Astrocyte of the spinal cord (primary cell): ENCODE measurements at places on chromosomes 7 and 10.

GRCh38 chr7:119572132-119572531 lies 700.8 kb upstream of the KCND2 start:
- DNase-seq, result no peak

GRCh38 chr7:41931263-41931646 lies 228.4 kb upstream of the INHBA start:
- no peak for DNase-seq

- DNase-seq, result no peak
Observed at GRCh38 chr10:31708474-31708873, 220.2 kb downstream of the ARHGAP12 start.

- DNase-seq, result no peak
Observed at GRCh38 chr7:106071999-106072714, 40.0 kb downstream of the SYPL1 start.

GRCh38 chr7:72337390-72338167 lies 74.6 kb downstream of the CALN1 start:
- DNase-seq, result no peak

GRCh38 chr7:92343714-92344113 lies 97.9 kb downstream of the ANKIB1 start:
- DNase-seq, result no peak

DNA sequence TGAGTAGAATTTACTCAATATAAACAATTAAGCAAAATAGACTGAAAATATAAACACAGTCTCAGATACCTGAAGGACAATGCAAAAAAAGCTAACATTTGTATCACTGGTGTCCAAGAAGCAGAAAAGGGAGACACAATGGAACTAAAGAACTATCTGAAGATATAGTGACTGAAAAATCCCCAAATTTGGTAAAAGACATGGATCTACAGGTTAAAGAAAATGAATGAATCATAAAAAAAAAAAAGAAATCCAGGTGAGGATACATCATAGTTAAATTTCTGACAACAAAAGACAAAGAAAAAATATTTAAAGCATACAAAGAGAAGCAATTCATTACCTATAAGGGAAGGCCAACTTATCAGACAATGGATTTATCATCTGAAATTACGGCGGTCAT lies 114.7 kb upstream of the PPP1R3A start:
- no peak for DNase-seq

DNA sequence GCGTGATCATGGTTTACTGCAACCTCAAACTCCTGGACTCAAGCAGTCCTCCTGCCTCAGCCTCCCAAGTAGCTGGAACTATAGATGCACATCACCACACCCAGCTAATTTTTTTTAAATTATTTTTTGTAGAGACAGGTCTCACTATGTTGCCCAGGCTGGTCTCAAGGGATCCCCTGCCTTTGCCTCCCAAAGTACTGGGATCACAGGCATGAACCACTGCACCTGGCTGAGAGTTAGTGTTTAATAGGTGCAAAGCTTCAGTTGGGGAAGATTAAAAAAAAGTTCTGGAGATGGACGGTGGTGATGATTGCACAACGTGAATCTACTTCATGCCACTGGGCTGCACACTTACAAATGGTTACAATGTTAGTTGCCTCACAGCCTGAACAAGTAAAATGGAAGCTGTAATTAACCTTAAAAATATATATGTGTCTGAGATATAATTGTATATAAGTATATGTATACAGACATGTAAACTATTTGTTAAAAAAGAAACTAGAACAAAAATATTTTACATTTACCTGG lies 106.4 kb upstream of the ZNF438 start:
- DNase-seq, result no peak

DNA sequence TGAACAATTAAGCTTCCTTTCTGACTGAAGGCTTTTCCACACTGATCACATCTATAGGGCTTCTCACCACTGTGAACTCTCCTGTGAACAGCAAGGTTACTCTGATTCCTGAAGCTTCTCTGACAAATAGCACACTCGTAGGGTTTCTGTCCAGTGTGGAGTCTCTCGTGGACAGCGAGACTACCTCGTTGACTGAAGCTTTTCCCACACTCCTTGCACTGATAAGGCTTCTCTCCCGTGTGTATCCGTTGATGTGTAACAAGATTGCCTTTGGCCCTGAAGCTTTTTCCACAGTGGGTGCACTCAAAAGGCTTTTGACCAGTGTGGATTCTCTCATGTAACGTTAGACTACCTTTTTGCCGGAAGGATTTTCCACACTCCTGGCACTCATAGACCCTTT lies 4.4 kb downstream of the ZNF32 start:
- no peak for DNase-seq

- DNase-seq, result peak; percentile 65
Observed at GRCh38 chr7:129739427-129739826, 127.9 kb downstream of the NRF1 start.

GRCh38 chr7:43960933-43961332 lies 34.7 kb downstream of the UBE2D4 start:
- DNase-seq, result no peak

- peak; percentile 19 for DNase-seq
Observed at GRCh38 chr7:86914551-86914950, 144.9 kb downstream of the ELAPOR2 start.

GRCh38 chr7:16023503-16023902 lies 337.0 kb upstream of the MEOX2 start:
- no peak for DNase-seq

- peak; percentile 58 for DNase-seq
Observed at GRCh38 chr10:96416643-96417042, 57.8 kb upstream of the OPALIN start.

GRCh38 chr7:15176089-15176488 lies 273.5 kb upstream of the DGKB start:
- no peak for DNase-seq

DNA sequence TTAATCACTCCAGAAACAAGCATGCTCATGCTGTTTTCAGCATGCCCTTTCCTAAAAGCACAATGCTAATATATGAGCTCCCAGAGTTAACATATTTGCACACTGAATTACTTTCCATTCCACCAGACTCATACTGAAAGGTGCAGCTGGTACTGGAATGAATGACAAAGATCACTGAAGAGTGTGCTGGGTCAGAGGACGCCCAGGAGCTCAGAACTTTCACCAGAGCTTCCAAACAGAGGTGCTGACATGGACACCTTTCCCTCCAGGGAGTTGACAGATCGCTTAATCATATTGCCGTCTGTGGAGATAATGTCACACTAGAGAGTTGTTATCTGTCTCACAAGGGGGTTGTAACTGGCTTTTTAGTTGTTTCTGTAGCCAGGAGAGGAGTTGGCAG lies 292.9 kb downstream of the LHFPL3 start:
- no peak for DNase-seq

DNA sequence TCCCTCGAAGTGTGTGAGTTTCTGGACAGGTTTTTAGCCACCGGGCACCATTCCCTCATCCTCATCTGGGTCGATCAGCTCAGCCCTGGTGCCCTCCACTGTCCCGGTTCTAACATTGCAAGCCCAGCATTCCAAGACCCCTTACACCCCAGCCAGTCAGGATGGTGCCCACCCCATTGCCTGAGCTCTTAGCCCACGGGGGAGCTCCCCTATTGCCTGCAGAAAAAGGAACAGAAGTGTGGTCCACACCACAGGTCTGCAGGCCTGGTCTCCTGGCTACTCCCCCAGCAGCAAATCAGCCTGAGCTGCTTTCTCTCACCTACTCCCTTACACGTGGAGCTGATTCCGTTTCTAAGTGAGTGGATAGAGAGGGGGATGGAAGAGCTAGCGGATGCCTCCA lies 4.8 kb downstream of the CALML5 start:
- DNase-seq, result no peak

DNA sequence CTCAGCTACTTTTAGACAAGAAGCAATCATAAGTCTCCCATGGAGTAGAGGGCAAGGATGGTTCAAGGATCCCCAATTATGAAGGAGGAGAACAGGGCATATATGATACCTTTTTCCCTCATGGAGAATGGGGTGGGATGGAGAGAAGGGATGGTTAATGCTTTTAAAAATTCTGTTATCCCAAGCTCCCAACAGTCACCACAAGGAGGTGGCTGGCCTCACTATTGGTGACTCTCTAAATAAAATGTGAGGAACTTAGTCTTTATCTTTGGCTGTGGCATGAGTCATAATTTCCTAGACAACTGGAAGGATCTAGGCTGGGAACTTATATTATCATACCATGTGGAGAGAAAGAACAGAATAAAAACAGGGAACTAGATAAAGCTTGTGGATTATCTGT lies 297.0 kb downstream of the PHTF2 start:
- peak; percentile 55 for DNase-seq

- no peak for DNase-seq
Observed at GRCh38 chr10:71532878-71533277, 136.2 kb downstream of the CDH23 start.

- no peak for DNase-seq
Observed at GRCh38 chr7:45098983-45099839, 10.4 kb upstream of the NACAD start.

GRCh38 chr10:120505056-120505455 lies 48.0 kb downstream of the PLPP4 start:
- DNase-seq, result no peak

DNA sequence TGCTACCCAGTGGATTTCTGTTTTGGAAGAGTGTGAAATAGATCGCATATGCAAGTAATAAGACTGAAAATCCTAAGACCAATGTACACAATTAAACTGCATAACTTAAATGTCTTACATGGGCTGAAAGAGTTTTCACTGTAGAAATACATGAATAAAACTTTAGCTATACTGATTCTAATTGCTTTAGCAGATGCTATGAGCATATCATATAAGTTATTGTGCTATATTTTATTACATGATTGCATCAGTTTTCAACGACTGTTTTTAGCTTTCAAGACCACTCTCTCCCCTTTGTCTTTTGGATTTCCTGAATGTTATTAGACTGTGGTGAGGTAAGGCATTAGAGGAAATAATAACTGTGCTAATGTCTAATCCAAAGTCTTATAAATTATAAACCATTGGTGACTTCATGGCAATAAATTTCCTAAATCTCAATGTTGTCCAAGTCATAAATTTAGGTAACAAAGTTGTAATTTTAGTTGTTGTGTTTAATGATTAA lies 124.5 kb downstream of the SEMA3A start:
- no peak for DNase-seq

GRCh38 chr10:99579971-99580370 lies 40.3 kb downstream of the SLC25A28 start:
- DNase-seq, result no peak

DNA sequence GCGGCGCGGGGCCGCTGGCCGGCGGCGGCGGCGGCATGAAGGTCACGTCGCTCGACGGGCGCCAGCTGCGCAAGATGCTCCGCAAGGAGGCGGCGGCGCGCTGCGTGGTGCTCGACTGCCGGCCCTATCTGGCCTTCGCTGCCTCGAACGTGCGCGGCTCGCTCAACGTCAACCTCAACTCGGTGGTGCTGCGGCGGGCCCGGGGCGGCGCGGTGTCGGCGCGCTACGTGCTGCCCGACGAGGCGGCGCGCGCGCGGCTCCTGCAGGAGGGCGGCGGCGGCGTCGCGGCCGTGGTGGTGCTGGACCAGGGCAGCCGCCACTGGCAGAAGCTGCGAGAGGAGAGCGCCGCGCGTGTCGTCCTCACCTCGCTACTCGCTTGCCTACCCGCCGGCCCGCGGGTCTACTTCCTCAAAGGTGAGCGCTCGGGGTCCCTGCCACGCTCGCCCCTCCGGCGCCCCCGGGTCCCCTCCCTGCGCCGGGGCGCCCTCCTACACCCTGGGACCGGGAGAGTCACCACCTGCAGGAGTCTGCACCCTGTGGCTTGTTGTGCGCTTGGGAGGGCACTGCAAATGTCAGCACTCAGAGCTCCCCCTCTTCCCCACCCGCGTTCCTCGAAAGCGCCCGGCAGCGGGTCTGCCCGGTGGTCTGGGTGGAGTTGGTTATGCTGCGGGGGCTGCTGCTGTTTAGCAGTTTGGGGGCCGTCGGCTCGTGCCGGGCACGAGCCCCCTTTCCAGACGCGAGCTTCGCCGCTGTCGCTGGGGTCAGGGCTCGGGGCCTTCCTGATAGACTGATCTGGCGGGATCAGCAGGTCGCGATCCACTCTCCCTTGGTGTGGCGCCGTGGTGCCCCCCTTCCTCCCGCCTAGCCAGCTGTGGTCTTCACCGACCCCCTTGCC lies 627 bp downstream of the DUSP5 start:
- peak; percentile 41 for DNase-seq

- DNase-seq, result no peak
Observed at GRCh38 chr7:36054637-36055036, 98.4 kb upstream of the EEPD1 start.

GRCh38 chr7:140364819-140365218 lies 33.5 kb downstream of the SLC37A3 start:
- DNase-seq, result no peak

DNA sequence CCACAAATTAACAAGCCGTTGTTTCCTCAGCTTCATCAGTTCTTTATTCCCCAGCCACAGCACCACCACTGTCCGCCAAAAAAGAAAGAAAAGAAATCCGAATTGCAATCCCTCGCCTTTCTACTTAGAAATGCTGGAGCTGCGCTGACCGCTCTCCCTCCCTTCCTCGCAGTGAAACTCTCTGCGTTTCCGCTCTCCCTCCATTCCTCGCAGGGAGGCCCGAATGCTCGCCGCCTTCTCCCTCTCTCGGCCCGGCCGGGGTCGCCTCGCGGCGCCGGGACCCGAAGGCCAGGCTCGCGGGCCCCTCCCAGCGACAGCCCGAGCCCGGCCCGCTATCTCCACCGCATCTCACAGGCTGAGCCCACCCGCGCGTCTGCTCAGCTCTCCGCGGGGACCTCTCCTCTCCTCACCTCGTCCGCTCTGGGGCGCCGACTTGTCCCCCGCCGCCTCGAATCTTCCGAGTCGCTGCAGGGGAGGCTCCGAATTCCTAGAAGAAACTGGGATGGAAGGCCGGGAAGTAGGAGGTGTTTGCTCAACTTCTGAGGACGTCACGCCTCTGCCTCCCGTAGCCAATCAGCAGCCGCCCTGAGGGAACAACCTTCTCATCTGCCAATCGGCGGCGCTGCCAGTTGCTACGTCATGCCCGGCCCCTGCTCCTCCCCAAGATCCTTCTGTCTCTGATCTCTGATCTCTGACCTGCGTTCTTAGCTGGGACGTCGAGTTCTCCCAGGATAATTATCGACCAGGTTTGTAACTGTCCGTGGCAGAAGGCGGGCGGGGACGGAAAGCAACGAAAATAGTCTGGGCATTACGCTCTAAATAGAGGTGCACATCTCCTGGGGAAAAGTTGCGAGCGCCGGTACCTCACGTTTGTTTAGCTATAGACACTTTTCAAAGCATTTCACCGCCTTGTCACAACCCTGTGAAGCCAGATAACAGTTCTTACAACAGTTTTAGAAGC lies at the start of gene AASS:
Gene AASS, minus strand, starts transcription at position 499 of the 961 bp plus-strand sequence. CDS start 10,523 bp downstream, outside the sequence.
- DNase-seq, result peak; percentile 95

DNA sequence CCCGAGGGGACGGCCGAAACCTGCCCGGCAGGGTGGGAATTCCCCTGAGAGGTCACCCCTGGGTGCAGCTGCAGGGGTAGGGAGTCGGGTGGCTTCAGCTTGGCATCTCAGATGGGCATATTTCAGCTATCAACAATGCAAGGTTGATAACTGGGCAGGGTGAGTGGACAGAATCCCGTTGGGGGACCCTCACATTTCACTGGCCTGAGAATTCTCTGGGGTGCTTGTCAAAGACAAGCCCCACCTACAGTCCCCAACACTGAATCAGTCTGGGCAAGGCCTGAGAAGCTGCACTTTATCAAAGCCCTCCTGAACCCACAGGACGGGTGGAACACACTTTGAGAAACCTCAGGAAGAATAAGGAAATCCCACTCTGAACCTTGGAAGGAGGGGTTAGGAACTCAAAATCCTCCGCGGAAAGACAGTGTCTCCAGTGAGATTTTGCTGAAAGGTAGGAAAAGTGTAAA lies 3.1 kb downstream of the RGS10 start:
- no peak for DNase-seq
